ENCODE measurements at places on chromosomes 11 and 22.
A peak's percentile ranks its signal among the peaks of the same experiment; 100 is the strongest.

GRCh38 chr11:9145283-9145682 is 53.9 kb upstream of the SCUBE2 start:
- DNase-seq = no peak

DNA sequence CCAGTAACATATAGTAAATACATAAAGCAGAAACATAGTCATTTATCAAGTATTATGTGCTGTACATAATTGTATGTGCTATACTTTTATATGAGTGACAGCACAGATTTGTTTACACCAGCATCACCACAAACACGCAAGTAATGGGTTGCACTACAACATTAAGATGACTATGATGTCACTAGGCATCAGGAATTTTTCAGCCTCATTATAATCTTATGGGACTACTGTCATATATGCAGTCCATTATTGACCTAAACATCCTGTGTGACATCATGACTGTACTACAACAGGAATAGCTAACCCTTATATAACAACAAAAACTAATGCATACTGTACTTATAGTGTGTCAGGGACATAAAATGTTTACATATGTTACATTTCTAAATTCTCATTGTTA is 50.2 kb upstream of the IZUMO1R start:
- DNase-seq = no peak

GRCh38 chr11:32444186-32444585 is 8.8 kb upstream of the WT1 start:
- DNase-seq = no peak

DNA sequence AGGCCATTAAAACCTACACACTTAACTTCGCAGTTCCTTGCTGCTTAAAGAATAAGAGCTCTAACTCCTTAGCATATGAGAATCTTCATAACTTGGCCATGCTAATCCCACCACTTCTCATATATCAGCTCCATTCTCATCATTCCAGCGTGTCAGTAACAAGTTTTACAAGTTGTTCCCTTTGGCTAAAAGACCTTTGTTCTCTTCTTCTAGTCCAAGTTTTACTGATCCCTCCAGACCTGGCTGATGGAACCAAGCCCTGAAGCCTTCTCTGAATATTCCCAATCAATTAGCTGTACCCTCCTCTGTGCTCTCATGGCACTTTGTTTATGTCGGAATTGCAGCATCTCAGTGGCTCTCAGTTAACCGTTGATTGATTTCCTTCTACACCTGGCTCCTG is 35.8 kb downstream of the GAB2 start:
- no peak for DNase-seq

DNA sequence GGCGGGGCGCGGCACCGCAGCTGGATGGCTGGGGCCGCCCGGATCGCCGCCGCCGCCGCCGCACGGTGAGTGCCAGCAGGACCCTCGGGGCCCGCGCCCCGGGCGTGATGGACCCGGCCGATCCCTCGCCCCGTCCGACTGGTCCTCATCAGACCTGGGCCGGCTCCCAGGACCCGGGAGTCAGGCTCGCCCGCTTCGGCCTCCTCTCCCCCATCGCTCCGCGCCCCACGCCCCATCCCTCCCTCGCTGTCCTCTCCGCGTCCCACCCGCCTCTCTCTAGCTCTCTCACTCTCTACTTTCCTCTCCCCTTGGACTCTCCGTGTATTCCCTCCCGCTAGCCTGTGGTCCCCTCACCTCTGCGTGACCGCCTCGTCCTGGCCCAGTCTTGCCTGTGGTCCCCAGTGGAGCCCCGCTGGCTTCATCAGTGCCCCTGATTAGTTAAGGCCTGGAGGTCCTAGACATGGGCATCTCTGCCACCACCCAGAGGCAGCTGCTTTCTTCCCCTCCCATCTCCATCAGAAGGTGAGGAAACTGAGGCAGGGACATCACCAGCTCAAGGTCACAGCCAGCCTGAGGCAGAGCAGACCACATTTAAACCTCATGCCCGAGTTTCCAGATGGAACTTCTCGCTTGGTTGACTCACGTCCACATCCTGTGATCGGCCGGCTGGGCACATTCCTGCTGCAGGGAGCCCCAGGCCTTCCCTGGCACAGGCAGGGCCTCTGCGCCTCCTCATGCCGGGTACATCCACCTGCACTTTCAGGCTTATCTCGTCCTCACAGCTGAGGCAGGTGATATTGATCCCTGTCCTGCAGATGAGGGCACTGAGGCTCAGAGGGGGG is 429 bp downstream of the SLC39A13 start:
- peak; percentile 56 for DNase-seq

GRCh38 chr11:63557570-63557969 is 5.6 kb downstream of the PLAAT2 start:
- DNase-seq = no peak

DNA sequence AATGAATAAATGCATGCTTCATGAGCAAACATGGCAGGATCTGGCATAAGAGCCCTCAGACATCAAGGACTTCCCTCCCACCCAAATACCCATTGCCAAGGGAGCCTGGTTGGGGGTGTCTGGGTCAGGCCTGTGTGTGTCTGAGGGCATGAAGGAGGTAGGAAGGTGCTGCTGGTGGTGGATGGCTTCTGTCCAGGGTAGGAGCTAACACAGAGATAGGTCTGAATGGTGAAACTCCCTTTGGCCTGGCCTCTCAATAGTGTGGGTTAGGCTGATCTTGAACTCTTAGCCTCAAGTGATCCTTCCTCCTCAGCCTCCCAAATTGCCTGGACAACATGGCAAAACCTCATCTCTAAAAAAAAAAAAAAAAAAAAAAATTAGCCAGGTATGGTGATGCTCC is 2.8 kb downstream of the AMPD3 start:
- DNase-seq = no peak

- DNase-seq = no peak
These were observed 23.9 kb downstream of the MCHR1 start for GRCh38 chr22:40703174-40703573.

DNA sequence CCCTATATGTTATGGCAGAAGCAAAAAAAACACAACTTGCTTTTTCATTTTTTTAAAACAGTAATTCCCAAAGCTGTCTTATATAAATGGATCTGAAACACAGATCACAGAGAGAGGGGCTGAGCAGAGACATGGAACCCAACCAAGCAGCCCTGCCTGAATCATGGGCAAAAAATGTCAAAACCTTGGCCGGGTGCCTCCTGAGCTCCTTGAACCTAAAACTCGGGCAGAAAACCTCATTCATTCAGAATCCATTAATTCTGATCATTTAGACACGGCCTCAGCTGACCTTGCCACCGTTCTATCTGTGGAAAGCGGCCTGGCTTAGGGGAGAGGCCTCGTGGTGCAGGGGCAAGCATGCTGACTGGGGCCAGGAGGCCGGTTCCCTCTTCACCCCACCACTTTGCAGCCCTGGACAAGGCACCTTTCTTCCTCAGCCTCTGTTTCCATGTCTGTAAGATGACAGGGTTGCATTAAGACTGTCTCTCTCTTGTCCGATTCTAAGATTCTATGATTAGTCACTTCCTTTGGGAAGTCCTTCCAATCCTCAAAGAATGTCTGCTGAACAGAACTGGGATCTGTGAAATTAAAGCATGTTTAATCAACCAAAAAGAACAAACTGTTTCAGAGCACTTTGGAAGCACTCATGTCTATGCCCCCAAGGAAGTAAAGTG is 26.0 kb downstream of the TENM4 start:
- DNase-seq = no peak

DNA sequence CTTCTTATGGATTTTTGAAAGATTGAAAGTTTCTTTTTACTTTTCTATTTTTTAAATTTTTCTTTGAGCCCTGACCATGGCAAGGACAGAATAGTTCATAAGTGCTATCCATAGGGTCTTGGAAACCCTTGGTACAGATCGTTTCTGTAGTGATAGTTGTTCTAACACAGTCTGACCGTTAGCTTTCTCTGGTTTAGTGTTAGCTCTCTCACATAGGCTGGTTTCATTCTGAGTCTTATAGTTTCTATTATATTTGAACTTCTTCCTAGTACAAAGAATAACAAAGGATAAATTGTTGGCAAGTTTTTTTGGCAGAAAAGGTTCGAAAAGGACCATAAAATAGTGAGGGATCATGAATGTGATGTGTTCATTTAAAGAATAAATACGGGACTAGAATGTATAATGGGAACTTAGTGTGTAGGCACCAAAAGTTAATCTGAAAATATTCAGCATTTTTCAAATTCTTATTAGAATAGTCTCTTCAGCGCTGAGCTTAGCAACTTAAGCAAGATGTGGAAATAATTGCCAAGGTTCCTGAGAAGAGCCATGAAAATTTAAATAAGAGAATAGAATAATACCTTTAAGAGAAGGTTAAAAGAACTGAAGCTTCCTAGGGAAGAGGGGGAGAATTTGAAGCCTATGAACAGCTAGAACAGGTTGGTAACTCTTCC is 24.1 kb downstream of the FDX1 start:
- no peak for DNase-seq
